ENCODE measurements at places on chromosomes 3 and 15.
A peak's percentile ranks its signal among the peaks of the same experiment; 100 is the strongest.

DNA sequence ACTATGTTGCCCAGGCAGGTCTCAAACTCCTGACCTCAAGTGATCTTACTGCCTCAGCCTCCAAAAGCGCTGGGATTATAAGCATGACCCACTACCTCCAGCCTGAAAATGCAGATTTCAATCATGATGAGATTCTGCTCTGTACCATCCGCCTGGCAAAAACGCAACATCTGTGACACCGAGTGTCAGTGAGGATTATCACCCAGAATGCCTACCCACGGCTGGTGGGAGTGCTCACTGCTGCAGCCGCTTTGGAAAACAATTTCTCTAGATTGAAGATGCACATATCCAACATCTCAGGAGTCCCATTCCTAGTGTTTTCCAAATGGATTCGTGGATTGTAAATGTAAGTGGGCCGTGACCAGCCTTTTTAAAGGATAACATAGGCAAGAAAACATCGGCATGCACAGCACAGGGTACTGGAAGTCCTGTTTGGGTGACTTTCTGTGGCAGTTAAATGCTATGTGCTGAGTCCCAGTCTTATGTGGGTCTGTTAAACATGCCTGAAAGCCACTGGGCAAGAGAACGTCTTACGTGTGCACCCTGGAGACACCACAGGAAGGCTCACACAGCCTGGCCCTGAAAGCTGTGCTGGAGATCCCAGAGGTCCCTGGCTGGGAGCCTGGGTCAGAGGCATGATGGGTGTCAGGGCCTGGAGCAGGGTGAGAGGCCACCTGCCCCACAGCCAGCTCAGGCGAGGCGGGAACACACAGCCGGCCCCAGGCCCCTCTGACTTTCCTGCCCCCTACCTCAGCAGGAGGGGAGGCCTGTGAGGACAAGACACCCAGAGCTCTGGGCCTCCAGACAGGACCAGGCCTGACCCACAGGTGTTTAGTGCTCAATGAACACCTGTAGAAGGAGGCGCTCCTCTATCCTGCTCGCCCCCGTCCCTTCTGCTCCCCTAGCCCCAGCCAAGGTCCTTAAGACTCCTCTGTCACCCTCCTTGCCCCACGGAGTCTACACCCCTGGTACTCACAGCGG, 918 bp downstream of the PRSS50 start:
- no peak for DNase-seq

- DNase-seq = no peak
Observed at GRCh38 chr15:91710080-91710698, 143.3 kb upstream of the SLCO3A1 start.

GRCh38 chr15:25093455-25094029, 138.8 kb downstream of the SNRPN start:
- no peak for DNase-seq

GRCh38 chr15:75721480-75721922, 8.9 kb upstream of the CSPG4 start:
- no peak for DNase-seq

- DNase-seq = no peak
Observed at GRCh38 chr3:190995156-190995555, 132.7 kb upstream of the GMNC start.

DNA sequence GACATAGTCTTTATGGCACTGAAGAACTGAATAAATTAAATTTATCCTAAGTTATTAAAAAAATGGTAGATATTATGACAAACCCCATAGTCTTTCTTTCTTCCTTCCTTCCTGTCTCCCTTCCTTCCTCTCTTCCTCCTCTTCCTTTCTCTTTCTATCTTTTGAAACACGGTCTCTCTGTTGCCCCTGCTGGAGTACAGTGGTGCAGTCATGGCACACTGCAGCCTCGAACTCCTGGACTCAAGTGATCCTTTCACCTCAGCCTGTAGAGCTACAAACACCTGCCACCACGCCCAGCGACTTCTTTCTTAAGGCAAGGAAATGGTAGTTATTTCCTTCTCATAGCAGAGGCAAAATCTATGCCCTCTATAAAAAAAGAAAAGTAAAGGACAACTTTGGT, 354.6 kb downstream of the GAP43 start:
- no peak for DNase-seq

DNA sequence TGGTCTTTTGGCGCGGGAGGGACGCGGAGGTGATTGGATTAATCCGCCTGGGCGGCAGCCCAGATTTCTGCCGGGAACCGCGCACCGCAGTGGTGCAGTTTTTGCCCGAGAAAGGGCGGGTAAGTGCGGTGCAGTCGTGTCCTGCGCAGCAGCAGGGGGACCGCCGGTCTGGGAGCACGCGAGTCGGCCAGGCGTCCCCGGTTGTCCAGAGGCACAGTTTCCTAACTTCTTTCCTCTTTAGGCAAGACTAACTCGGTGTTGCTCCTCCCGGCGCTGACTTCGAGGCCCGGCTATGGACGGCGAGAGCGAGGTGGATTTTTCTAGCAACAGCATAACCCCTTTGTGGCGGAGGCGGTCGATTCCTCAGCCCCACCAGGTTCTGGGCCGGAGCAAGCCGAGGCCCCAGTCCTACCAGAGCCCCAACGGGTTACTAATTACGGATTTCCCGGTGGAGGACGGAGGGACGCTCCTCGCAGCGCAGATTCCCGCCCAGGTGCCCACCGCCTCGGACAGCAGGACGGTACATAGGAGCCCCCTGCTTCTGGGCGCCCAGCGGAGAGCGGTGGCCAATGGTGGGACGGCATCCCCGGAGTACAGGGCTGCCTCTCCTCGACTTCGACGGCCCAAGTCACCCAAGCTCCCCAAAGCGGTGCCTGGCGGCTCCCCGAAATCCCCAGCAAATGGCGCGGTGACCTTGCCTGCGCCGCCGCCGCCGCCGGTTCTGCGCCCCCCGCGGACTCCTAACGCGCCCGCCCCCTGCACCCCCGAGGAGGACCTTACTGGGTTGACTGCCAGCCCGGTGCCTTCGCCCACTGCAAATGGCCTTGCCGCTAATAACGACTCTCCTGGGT, 736 bp downstream of the ARHGEF26 start:
- peak; percentile 0 for DNase-seq

DNA sequence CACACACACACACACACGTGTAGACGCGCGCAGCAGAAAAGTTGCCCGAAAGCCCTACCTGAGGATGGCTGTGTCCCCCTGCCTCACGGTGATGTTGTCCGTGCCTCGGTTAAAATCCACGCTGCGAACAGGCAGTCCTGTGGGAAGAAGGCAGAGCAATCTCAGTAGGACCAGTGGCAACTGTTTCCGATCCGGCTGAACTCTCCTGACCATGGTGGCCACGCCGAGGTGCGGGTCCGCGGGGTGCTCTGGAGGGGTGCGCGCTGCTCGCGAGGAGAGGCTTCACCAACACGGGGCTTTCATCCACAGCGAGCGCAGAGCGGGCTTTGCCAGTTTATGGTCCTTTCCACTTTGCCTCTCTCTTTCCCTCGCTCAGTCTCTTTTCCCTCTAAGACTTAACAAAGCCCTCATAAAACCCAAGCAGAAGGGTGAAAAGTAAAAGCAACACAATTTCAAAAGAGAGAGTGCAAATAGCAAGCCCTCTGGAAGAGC, 422 bp downstream of the LSAMP start:
- DNase-seq = no peak

- no peak for DNase-seq
Observed at GRCh38 chr3:106025151-106025722, 156.4 kb upstream of the CBLB start.

GRCh38 chr3:32066686-32067085, 39.7 kb upstream of the GPD1L start:
- no peak for DNase-seq

DNA sequence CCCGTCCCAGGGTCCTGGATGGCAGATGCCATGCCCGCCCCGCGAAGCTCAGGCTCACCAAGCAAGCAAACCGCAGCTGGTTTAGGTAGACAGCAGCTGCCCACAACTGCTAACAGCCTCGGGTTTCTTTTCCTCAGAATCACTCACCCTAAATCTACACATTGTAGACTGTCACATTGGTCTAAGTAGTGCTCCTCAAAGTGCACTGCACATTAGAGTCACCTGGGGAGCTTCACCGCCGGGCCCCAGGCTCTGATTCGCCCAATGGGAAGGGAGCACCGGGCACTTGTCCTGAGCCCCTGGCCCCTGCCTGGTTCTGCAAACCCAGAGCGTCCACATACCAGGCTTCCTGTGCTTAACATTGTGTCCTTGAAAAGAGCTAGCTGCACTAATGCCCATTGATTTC, 752 bp downstream of the OCA2 start:
- DNase-seq = no peak

GRCh38 chr3:196144383-196145105, 62.7 kb upstream of the TFRC start:
- DNase-seq = no peak

- DNase-seq = no peak
Observed at GRCh38 chr3:30198162-30198561, 408.2 kb upstream of the TGFBR2 start.

DNA sequence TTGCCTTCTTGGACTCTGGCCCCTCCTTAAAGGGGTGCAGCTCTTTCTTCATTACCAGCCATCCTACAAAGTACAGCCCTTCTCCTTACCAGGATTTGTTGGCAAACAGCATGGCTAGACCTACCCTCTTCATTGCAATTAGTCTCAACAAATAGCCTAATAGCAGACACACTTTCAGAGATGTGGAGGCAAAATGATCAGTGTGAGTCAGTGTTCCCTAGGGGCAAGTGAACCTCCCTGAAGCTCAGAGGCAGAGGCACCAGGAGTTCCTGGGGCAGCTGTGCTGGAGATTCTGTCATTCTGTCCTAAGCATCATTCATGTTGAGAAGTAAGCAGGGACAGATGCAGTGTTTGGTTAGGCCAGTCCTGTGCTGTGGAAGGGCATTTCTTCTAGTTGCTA, 14.6 kb upstream of the MECOM start:
- DNase-seq = no peak

DNA sequence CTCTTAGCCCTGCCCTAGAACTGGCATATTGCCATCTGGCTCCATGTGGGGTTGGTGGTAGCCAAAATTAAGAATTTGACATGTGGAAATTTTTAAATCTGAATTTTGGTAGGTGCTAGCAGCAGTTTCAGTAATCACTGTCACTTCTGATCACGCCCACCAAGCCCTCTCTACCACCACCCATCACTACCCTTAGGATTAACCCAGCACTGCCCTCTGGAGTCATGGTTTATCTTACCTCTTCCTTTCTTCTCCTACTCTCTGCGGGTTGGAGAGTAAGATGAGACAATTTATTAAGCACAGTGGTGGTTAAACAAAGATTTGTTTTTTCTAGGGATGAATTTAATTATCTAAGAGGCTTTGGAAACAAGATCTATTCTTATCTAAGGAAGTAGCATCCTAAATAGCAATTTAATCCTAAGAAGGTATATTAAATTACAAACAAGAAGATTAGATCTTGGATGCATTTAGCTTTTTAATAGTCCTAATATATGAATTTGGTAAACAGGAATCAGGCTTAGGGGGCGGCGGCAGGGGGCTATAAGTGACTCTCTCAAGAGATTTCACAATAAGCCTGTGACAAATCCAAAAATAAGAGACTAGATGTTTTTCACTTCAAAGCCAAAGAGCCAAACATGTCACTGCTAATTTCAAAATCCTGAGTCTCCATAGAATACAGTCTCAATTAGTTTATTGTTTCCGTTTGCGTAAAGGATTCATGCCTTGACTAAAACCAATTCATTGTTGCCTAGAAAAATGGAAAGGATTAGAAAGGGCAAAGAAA, 498.4 kb upstream of the UBE2E2 start:
- no peak for DNase-seq

DNA sequence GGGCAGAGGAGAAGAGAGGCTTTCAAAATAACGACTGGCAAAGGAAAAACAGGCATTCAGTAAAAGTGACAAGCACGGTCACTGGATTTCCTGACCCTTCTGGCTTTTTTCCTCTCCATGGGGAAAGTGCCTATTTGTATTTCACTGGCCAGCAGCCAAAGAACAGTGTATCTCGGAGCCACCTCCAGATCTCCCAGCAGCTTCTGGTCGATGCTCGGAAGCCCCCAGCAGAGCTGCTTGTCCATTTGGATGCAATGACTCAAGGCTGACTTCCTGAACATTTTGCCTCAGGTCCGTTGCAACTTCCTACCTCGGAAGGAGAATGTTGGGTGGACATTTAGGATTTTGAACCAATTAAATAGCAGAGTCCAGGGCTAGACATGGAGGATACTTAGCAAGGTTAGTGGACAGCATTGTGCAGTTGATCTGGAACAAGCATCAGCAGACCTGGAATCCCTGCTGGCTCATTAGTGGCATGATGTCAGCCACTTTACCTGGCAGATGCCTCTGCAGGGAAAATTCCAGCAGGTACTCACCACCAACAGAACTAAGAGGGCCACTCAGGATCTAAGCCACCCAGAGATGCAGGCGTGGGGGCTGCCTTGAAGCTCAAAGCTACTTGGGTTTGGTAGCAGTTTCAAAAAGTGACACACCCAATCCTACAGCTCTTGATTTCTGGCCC, 1.1 kb downstream of the FAM107A start:
- DNase-seq = no peak

GRCh38 chr15:47669221-47669620, 48.1 kb upstream of the SEMA6D start:
- DNase-seq = no peak

DNA sequence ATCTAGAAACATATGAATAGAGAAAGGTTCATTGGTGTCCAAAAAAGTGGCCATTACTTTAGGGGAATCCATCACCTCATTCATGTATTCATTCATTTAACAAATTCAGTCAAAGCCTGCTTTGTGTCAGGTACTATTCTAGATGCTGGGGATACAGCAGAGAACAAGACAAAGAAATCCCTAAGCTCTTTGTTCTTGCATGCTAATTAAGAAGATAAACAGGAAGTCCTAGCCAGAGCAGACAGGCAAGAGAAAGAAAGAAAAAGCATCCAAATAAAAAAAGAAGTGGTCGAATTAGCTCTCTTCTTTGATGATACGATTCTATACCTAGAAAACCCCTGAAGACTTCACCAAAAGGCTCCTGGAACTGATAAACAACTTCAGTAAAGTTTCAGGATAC, 12.4 kb upstream of the ZMAT3 start:
- no peak for DNase-seq

- no peak for DNase-seq
Observed at GRCh38 chr15:48266024-48266689, 60.1 kb downstream of the SLC12A1 start.

- DNase-seq = no peak
Observed at GRCh38 chr15:63447017-63447676, 57.2 kb upstream of the USP3 start.

DNA sequence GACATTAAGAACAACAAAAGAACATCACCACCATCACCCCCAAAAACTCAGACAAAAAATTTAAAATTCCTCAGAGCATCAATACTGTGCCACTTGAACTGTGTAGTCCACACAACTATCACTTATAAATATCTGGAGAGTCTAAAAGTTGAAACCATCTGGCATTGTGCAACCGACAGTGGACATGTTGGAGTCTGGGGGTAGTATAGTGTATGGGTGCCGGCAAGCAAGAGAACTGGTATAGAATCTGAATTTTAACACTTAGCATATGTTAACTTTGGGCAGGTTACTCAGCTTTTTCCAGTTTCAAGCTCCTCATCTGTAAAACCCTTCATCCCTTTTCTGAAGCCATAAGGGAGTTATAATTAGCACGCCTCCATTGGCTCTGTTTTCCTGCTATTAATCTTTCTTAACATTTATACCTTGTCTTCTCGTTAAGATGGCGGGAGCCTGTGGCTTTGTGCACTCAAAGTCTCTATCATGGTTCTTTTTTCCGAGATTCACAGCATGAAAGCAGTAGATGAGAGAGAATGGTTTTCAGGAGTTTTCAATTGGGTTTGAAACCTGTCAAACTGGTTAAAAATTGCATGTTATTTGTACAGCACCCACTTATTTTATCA, 255.7 kb upstream of the TBL1XR1 start:
- DNase-seq = no peak

GRCh38 chr3:178063461-178063860, 472.8 kb upstream of the KCNMB2 start:
- DNase-seq = no peak

- DNase-seq = no peak
Observed at GRCh38 chr3:136860541-136860940, 1.5 kb upstream of the NCK1 start.

All from stimulated activated CD8-positive, alpha-beta memory T cell treated with anti-CD3 and anti-CD28 coated beads, Interleukin-7, amount 100 ng/mL, for 4 hours (primary cell).